Chondrocyte (in vitro differentiated cells): ENCODE measurements at places on chromosomes 12 and 14. TPM values are rescaled to one million over a fixed set of nuclear protein-coding genes. Genes with fewer than 3 reads are reported as not detected.

GYS2 gene
- not detected in 3 replicates for total RNA-seq

CAPS2 gene
- total RNA-seq, result 2.1 to 7.6 TPM (median 2.4 TPM) in 3 replicates

- no peaks in the 10 kb centered on the region for H3K4me1 ChIP-seq
- peaks cover 4% of the 10 kb centered on the region for H3K27me3 ChIP-seq
- DNase-seq, result no peak
- H3K36me3 ChIP-seq, result no peaks in the 10 kb centered on the region
Observed at GRCh38 chr12:114903083-114903691, 219.2 kb upstream of the TBX3 start.

GRCh38 chr12:82981150-82981549 lies 294.4 kb downstream of the TMTC2 start:
- H3K4me1 ChIP-seq, result no peaks in the 10 kb centered on the region
- no peak for DNase-seq
- H3K4me3 ChIP-seq, result no peak overlapping the region
- no peaks in the 10 kb centered on the region for H3K27me3 ChIP-seq
- no peaks in the 10 kb centered on the region for H3K36me3 ChIP-seq
- no peak overlapping the region for H3K27ac ChIP-seq
